Activated naive CD4-positive, alpha-beta T cell treated with Interleukin-2 at 50 U/mL for 16 hours (primary cell): ENCODE measurements at places on chromosomes 11 and 22.

- DNase-seq = no peak
Measured at GRCh38 chr11:123197711-123198110, 2.7 kb upstream of the CLMP start.

DNA sequence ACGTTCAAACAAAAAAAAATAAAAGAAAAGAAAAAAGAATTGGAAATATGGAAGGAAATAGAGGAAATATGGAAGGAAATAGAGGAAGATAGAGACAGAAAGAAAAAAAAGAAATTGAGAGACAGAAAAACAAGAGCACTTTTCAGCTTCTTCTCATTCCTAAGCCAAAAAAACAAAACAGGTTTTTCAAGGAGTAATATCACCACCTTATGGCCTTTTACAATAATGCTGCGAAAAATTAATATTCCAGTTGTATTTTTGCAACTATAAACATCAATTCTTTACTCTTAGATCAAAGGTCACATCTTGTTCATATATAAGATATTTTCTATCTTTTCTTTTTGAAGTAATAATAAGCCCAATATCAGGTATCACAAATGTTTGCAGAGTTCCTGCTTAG is 328.3 kb downstream of the FAT3 start:
- no peak for DNase-seq

GRCh38 chr11:42225664-42226063 is 766.2 kb upstream of the LRRC4C start:
- DNase-seq = no peak

- DNase-seq = no peak
Measured at GRCh38 chr11:77250881-77251640, 50.4 kb downstream of the GDPD4 start.

GRCh38 chr11:37552284-37552683 is 954.2 kb upstream of the RAG2 start:
- no peak for DNase-seq

DNA sequence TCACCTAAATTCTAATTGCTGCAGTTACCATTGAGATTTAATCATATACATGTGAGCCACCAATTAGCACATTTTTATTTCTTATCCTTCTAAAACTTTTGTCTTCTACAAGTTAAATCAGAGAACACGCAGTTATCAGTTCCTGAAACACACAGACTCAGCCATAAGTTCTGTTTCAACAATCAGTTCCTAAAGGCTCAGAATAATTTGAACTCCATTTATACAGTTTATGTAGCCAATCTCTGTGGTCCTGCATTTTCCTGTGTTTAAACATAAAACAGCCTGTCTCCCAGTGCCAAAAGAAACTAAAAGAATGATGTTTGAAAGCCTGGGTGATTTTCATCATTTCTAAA is 2.9 kb downstream of the PLAAT3 start:
- no peak for DNase-seq

DNA sequence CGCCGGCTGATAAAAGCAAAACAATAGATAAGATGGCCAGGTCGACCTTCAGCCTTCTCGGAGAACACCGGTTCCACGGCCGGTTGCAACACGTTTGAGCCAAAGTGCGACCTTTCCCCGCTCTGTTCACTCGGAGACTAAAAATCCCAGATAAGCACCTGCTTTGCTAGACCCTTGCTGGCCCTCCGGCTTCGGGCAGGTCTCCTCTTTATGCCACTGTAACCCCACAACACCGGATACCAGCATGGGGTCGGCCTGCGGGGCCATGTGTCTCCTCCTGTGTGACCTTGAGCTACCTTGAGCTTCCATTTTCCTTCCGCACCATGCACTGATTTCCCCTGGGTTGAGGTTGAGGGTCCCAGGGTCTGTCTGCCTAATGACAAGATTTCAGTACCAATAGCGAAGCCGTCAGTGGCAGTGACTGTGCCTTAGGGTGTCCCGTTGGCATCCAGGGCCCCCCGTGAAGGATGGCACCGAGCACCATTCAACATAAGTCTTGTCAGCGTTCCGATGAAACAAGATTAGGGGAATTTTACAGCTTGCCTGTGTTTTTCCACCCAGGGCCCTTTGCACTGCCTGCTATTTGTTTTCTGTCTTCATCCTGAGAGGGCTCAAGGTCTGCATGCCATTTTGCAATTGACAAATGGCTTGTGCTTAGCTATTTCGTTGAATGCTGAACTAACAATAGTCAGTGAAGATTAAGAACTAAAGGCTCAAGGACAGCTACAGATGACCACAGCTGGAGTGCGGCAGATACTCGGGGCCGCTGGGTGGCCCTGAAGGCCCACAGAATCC is 118.6 kb downstream of the KCNQ1 start:
- DNase-seq = no peak

DNA sequence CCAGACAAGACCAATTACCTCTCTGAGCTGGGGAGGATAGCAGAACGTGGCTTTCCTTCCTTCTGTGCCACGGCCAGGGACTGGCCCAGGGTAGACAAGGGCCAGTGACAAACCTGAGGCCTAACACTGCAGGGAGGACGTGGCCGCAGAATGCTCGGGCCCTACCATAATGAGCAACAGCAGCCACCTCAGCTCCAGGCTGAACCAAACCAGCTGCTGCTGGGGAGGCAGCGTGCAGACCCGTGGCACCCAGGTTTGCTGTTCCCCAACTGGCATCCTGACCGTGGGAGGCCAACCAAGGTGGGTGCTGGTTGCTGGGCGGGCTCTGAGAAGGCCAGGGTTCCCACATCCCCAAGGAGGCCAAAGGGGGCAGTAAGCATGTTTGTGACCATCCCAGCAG is 83.0 kb downstream of the MORC2 start:
- no peak for DNase-seq

- DNase-seq = no peak
Measured at GRCh38 chr11:67349036-67349435, 4.3 kb downstream of the POLD4 start.

DNA sequence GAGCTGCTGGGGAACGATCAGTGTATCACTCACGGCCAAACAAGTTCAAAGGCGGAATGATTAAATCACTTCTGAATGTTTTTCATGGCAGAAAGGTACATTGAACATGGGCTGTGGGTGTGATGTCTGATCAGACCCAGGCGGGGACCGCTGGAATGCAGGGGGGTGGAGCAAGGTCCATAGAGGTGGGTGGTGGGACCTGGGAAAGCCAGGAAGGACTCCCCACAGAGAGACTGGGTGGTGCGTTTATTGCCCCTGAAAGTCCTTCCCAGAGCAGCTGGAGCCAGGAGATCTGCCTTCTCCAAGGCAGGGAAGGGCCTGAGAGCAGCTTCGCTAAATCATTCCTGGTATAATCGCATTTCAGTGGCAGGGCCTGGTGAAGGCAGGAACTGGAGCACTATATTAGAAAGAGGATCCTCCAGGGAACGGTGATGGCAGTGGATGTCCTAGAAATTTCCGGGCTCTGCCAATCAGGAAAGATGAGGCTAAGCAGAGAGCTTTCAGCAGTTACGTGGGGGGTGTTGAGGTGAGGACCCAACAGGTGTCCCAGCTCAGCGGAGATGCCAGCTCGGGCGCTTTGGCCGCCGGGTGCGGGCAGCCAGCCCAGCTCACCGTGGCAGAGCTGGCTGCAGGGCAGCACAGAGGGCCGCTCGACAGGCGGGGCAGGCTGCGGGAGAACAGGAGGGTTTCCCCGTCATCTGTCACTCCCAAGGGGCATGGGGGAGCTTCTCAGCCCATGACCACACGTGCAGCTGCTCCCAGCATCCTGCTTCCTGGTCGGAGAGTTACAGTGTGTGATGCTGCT is 271.7 kb downstream of the CTTN start:
- no peak for DNase-seq

GRCh38 chr22:10781571-10782403 is 4746.2 kb upstream of the OR11H1 start:
- no peak for DNase-seq

DNA sequence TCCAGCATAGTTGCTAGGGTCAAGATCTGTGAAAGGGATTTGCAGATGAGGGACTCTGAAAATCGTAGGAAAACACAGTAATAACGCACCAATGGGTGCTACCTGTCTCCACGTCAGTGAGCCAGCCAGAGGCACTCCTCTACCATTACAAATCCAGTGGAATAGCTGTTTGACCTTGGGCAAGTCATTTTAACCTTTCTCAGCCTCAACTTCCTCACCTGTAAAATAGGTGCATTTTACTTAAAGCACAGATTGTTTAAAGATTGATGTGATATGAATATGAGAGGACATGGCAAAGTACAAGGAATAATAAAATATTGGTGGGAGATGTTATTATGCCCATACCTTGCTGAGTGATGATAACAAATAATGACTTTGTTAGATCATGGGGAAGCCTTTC is 148.1 kb upstream of the TTC12 start:
- no peak for DNase-seq

GRCh38 chr22:39661842-39662685 is 91.5 kb downstream of the CACNA1I start:
- DNase-seq = peak; percentile 77

DNA sequence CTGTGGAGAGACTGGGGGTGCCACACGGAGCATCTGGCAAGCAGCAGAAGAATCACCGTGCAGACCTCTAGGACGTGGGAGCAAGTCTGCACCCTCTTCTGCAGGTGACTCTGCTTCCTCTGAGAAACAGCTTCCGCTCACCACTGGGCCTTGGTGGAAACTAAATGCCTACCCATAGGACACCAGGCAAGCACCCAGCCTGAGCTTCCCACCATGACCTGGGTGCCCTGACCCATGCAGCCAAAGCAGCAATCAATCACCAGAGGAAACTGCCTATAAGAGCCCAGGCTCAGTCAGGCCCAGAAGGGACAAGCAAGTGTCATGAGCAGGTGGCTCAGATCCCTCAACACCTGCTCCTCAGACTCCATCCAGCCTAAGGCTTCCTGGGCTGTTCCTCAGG is 63.4 kb downstream of the IGLL5 start:
- DNase-seq = no peak

GRCh38 chr11:122920579-122920978 is 38.0 kb downstream of the JHY start:
- no peak for DNase-seq

GRCh38 chr11:73386016-73386415 is 9.8 kb downstream of the RELT start:
- DNase-seq = no peak

GRCh38 chr11:80163011-80163410 is 722.2 kb upstream of the TENM4 start:
- no peak for DNase-seq

- DNase-seq = no peak
Measured at GRCh38 chr11:33530815-33531214, 169.8 kb downstream of the C11orf91 start.

- peak; percentile 91 for DNase-seq
Measured at GRCh38 chr22:39528681-39529486, 3.7 kb downstream of the RPS19BP1 start.

GRCh38 chr11:126219547-126219946 is 8.0 kb downstream of the FAM118B start:
- DNase-seq = no peak

DNA sequence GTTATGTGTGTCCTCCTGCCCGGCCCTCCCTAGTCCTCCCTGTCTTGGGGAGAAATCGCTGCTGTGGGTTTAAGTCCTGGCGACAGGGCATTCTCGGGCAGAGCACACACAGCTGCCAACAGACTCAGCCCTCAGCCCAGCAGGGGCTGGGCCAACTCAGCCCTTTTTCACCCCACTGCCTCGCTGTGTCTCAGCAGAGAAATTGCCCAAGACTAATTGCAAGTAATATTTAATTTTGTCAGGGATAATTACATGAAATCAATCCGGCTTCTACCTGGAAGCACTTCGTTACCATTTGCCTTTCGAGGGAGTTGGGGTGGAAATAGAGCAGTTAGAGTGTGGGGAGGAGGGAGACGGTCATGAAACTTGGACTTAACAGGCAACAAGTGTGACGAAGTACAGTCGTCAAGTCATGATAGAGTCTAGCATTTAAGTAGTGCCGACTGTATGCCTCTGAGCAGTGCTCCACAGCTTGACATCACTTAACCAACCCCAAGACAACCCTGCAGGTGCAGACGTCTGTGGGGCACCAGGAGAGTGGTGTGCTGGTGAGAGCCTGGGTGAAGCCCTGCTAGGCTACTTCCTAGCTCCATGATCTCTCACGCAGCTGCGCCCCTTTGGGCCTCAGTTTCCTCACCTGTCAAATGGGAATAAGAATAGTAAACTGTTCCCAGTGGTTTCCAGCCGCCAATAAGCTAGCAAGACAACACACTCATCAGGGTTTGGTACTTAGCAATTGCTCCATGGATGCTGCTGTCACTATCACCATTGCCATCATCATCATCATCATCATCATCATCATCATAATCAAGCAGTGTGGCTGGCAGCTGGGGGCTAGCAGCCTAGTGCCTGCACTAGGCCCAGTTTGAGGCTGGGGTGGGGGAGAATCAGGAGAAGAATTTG is 29.2 kb downstream of the MN1 start:
- no peak for DNase-seq

- peak; percentile 50 for DNase-seq
Measured at GRCh38 chr11:16986434-16987204, 27.6 kb downstream of the PLEKHA7 start.
